ENCODE measurements at places on chromosomes 12 and 14.

DNA sequence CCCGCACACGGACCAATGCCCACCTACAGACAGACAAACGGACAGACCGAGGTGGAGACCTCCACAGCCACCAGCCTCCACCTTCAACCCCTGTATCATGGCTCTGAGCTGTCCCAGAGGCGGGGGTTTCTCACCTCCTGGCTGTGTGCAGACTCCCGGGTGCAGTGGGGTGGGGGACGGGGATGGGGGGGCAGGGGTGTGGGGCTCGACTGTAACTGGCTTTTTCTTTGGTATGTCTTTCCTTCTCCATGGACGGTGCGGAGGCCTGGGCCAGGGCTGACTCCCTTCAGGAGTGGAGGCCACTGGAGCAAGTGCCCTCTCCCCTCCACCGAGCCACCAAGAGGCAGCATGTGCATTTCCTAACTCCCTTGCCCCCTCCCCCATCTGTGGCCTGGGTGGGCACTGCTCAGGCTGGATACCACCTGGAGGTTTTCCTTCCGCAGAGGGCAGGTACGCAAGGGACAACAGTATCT, 122.6 kb downstream of the ESRRB start:
- DNase-seq = no peak

GRCh38 chr14:88195676-88196075, 127.4 kb downstream of the KCNK10 start:
- no peak for DNase-seq

DNA sequence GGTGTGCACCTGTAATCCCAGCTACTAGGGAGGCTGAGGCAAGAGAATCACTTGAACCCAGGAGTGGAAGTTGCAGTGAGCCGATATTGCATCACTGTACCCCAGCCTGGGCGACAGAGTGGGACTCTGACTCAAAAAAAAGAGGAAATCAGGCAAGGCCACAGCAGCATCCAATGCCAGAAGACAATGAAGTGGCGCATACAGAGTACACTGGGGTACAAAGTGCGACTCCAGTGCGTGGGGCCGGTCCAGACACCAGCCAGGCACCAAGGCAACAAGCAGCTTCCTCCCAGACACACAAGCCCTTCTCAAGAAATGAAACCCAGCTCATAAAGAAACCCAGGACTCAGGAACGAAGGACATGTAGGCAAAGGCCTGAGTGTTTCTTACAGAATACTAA, 28.2 kb downstream of the TTC7B start:
- no peak for DNase-seq

DNA sequence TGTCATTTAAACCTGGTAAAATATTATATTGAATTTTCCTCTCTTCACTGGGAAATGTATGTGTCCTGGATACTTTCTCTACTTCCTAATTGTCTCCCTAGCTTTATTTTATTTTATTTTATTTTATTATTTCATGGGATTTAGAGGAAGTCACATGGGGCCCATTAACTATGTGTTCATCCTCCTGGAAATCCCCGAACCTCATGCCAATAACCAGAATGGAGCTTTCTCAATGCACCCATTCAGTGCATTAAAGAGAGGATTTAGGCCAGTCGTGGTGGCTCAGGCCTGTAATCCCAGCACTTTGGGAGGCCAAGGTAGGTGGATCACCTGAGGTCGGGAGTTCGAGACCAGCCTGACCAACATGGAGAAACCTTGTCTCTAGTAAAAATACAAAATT, 1.3 kb upstream of the RPGRIP1 start:
- DNase-seq = no peak

DNA sequence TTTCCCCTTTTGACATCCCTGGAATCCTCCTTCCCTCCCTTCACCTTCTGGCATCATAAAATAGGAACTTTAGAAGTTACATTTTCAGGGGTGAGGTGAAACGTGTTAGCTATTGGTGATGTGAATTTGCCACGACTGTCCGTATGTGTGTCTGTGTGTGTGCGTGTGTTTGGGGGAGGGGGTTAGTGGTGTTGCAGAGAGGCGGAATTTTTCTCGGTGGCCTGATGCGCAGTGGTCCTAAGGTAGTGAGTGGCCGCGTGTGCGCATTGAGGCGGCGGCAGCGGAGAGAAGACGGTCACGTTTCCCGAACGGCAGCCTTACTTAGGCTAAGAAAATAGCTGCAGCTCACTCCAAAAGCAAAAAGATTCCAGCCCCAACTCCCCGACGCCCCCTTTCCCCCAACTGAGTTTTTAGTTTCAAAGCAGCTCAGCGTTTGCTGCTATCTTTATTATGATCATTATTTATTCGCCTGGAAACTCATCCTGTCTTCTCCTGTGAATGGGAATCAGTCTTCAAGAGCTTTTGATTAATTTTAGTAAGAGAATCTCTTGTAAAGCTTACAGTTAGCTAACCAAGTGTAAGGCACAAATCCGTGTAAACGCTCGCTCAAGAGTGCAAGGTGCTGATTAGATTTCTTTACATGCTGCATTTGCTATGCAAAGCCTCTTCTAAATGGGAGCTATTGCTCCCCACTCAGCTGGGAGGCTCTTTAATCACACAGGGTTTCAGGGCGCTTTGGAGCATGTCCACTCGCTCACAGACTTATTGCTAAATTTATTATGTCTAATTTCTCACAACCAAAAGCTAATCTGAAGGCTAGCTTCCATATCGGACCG, 4.7 kb downstream of the FLRT2 start:
- DNase-seq = no peak

DNA sequence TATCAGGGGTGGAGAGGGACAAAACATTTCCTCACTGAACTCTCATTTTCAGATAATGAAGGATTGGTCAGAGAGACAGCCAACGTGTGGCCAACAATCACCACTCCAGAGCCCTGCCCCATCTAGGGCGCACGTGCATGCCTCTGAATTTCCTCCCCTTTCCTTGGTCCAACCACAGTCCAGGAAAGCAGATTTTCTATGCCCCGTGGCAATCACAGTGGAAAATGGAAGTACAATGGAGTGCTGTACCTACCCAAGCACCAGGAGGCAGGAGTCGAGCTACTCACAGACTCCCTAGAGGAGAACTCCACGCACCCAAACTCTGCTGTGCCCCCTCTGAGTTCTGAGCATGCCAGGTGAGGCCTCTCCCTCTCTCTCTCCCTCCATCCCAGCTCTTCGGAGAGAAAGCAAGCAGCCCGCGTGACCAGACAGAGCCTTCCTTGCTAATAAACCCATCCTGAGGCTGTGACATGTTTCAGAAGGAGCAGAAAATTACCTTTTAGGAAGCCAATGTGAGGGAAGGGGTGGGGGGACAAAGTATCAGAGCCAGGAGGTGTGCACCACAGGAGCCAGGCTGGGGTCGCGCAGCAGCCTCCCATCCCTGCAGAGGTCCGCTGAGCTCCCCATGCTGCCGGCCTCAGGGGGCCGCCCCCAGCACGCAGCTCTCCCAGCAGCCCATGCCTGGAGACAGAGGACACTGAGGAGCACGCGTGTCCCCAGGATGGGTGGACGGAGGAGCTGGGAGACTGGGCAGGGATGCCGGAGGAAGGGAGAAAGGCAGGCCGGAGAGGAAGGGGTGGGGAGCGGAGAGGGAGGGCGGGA, 73.4 kb downstream of the PITPNM2 start:
- DNase-seq = no peak

GRCh38 chr14:24837280-24838046, 203.5 kb upstream of the GZMB start:
- DNase-seq = no peak

DNA sequence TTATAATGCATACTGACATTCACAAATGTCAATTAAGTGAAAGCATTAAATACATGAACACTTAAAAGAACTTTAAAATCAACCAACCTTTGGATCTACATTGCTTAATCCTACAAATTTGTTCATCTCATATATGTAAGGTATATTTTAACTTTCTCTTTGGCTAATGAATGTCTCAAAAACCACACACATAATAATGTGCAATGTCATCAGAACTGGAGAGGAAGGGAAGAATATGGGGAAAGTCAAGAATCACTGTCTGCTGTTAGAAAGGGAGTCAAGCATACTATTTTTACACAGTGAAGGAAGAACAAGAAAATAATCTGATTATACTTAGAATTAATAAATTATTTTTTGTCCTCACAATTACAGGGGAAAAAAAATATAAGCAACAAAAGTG, 4.9 kb downstream of the GMFB start:
- no peak for DNase-seq

Measured in epithelial cell of proximal tubule (primary cell).